ENCODE measurements at places on chromosomes 4 and X. TPM values are rescaled to one million over a fixed set of nuclear protein-coding genes. Genes with fewer than 3 reads are reported as not detected.

SHROOM4 gene
- 3.0 TPM for total RNA-seq

DMRTC1 gene
- not detected for total RNA-seq

CLNK gene
- total RNA-seq, result not detected

NUDT10 gene
- 23.9 TPM for total RNA-seq

RAB41 gene
- total RNA-seq, result not detected

GAGE12H gene
- not detected for total RNA-seq

DNA sequence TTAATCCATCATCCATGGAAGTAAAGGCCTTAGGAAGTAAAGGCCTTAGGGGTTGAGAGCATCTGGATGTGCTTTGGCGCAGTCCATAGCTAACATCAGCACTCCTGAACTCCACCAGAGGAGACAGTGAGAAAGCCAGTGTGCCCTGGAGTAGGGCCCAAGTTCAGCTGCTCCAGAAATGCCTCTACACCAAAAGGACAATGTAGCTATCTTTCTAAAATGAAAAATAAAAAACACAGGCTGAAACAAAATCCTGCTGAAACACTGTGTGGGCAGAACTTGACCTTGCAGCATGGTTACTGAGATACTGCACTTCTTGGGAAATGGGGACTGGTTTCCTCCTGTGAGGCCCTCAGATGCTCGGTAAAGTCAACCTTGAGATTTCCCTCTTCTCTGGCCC, 29.3 kb downstream of the SH3RF1 start:
- DNase-seq, result no peak

DNA sequence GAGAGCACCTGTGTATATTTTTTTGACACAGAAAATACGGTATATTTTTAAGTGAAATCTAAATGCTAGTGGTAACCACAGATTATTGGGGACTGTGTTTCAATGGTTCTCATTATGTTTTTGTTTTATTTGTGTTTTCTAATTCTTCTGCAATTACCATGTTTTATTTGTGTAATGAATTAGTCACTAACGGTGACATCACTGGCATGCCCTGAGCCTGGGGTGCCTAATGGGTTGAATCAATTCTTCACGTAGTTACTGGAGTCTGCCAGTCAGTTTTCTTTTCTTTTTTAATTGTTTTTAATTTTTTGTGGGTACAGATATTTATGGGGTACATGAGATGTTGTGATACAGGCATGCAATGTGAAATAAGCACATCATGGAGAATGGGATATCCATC, 168.8 kb downstream of the RELL1 start:
- no peak for DNase-seq

DNA sequence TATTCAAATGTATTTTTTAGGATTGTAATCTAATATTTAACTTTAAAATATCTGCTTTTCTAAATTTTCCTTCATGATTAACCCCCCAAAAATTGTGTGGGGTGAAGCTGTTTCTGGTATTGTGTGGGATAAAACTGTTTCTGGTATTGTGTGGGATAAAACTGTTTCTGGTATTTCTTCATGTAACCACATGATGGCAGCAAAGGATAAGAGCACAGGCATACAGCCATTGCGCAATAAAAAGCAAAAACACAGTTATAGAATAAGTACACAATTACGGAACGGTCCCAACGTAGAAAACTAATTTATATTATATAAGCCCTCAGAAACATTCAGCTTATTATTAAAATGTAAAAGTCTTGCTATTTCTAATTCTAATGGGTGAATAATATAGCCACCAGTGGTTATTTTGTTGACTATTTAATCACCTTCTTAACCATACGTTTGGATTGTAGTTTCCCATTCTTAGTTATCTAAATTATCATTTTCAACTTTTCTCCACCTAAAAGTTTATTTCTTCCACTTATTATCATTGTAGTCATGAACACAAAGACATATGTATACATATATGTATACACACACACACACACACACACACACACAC, 333.9 kb upstream of the FSTL5 start:
- peak; percentile 43 for DNase-seq

GRCh38 chr4:84235126-84235944, 263.8 kb downstream of the NKX6-1 start:
- DNase-seq, result no peak

GRCh38 chr4:58564695-58565475, 1454.7 kb upstream of the IGFBP7 start:
- DNase-seq, result no peak

- DNase-seq, result no peak
These were observed 123.2 kb downstream of the PABPC4L start for GRCh38 chr4:134078230-134078914.

DNA sequence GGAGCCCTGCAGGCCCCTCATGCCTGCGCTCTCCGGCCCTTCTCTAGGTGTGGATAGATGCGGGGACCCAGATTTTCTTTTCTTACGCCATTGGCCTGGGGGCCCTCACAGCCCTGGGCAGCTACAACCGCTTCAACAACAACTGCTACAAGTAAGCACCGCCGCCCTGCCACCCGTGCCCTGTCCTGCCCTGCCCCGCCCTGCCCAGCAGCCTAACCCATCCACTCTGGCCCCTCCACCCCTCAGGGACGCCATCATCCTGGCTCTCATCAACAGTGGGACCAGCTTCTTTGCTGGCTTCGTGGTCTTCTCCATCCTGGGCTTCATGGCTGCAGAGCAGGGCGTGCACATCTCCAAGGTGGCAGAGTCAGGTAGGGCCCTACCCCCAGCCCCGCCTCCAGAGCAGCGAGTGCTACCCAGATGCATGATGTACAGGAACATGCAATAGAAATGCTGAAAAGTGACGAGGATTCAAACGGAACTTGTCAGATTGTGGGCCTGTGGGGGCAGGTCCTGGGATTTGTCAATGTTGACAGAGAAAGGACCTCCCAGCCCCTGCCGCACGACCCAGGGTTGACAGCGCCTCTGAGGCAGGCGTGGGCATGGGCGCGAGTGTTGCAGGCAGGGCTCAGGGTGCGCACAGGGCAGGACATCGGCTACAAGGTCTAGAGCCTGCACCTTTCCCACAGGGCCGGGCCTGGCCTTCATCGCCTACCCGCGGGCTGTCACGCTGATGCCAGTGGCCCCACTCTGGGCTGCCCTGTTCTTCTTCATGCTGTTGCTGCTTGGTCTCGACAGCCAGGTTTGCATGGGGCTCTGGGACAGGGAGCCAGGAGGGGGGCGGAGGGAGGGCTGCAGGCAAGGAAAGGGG, 5.7 kb downstream of the SLC6A8 start:
- DNase-seq, result no peak

- peak; percentile 35 for DNase-seq
These were observed 3.4 kb upstream of the AVPR2 start for GRCh38 chrX:153900831-153901752.

GRCh38 chr4:76611616-76612207, 176.7 kb downstream of the SHROOM3 start:
- DNase-seq, result no peak

DNA sequence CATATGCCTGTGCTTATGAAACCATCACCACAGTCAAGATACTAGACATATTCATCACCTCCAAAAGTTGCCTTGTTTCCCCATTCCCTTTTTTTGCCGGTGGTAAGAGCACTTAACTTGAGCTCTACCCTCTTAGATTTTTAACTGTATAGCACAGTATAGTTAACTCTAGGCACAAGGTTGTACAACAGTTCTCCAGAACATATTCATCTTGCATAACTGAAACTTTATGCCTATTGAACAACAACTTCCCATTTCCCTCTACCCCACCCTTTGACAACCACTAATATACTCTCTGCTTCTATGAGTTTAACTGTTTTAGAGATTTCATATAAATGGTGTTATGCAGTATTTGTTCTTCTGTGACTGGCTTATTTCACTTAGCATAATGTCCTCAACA, 119.3 kb downstream of the ASB9 start:
- no peak for DNase-seq

DNA sequence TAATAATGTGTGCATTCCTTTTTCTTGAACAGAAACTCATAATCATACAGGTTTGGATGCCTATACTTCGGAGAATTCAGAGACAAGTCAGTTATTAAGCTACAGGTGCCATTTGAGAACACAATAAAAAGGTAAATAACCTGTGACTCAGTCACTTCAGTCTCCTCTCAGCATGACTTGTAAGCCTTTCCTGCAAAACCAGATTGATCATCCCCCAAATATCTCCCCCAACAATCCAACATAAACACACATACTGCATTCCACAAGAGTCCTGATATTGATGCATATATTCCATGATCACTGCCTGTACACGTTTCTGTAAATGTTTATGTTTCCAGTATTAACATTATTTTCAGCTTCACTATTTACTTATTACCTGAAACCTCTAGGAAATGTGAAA, 110.8 kb downstream of the PWWP3B start:
- no peak for DNase-seq

DNA sequence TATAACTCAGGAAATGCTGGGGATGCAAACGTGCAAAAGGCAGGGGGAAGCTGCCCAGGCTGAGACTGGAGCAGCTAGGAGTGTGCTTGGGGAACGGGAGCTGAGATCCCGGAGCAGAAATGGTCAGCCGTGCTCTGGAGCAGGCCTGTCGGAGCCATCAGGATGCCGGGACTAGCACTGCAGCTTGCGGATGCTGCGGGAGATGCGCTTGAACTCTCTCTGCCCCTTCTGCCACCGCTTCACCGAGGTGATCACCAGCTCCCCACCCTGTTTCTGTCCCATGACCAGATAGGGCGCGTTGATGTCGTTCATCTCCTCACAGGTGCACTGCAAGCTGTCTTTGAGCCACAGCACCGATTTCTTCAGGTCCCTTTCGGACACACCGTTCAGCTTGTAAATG, 7.6 kb downstream of the SFRP2 start:
- no peak for DNase-seq

- DNase-seq, result no peak
These were observed 125.5 kb downstream of the OPHN1 start for GRCh38 chrX:68307769-68308168.

DNA sequence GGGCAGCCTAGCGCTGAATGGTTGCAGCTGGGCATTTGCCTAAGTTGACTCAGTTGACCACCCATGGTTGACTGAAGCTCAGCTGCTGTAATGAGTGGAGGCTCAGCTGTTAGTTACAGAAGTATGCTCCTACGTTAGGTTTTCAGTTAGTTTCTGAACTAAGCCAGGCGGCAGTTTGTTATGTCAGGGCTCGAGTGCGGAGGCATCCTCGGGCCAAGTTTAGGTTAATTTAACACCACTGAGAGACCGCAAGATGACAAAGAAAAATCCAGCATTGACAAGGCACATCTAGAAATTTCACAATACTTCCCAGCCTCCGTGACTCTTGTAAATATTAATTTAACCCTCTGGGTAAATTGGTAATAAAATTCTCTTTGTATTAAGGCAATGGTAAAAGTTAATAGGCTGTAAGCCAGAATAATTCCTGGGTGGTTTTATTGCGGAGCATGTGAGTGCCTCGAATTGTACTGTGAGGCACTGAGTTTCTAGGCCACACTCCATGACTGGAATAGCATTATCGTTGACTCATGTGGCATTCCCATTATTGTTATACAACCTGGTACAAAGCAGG, 33.1 kb upstream of the CDKN2AIP start:
- no peak for DNase-seq

DNA sequence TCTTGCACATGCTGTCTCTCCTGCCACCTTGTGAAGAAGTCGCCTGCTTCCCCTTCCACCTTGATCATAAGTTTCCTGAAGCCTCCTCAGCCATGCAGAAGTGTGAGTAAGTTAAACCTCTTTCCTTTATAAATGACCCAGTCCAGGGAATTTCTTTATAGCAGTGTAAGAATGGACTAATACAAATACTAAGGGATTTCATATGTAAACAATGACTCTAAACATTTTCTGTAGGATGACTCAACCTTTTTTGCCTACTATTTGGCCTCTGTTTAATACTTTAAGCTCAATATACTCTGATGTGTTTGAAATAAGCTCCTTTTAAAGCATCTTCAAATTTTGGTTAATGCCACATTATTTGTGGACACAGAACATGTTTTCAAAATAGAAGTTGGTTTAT, 813.5 kb upstream of the SLIT2 start:
- no peak for DNase-seq

- no peak for DNase-seq
These were observed 25.3 kb downstream of the VSIG4 start for GRCh38 chrX:66014556-66014955.

DNA sequence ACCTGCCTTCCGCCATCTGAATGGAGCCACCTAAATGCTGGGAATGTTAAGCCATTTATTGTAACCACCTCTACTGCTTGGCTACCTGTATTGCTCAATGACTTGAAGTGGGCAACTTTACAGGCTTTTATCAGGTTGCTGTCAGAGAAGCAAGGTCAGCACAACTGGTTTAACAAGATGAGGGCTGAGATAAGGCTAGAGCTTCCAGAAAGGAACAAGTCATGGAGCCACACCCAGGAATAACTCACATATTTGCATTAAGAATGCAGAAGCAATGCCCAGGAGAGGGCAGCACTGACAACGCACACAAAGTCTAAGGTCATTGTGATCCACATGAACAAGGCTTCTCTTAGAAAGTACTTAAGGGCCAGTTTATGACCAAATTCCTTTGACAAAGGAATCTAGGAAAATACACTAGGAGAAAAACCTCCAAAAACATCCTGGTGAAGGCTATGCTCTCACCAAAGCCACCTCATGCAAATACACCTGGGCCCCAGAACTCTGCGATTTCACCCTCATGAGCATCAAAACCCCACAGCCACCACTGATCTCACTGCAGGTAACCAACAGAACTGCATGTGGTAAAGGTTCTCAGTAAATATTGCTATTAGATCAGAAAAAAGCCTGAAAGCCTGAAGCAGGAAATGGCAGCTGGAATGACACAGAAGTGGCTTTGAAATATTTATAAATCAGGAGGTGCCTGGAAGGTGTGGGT, 15.0 kb upstream of the STS start:
- DNase-seq, result peak; percentile 42

- DNase-seq, result no peak
These were observed 402.1 kb downstream of the KCTD8 start for GRCh38 chr4:44046491-44046890.

GRCh38 chr4:48633657-48634056, 143.6 kb downstream of the ZAR1 start:
- no peak for DNase-seq

- DNase-seq, result no peak
These were observed 528 bp upstream of the SLC25A4 start for GRCh38 chr4:185142564-185142911.

GRCh38 chr4:55791666-55792065, 27.9 kb upstream of the EXOC1L start:
- no peak for DNase-seq

- no peak for DNase-seq
These were observed 6.2 kb downstream of the MBNL3 start for GRCh38 chrX:132482632-132483031.

GRCh38 chr4:8540072-8540471, 40.1 kb upstream of the GPR78 start:
- no peak for DNase-seq
